A549 treated with CORT108297 at 1 μM for 4 hours (cell line): ENCODE measurements at places on chromosomes 7 and 10. TPM values are rescaled to one million over a fixed set of nuclear protein-coding genes. Genes with fewer than 3 reads are reported as not detected.

Gene CYP2C19
- total RNA-seq: not detected in 5 replicates

Gene DBF4
- total RNA-seq: 27.4 to 36.1 TPM (median 29.2 TPM) in 5 replicates

Gene MAGI2
- 0.27 to 0.46 TPM (median 0.39 TPM) in 5 replicates for total RNA-seq

Gene COBL
- 4.2 to 4.6 TPM (median 4.5 TPM) in 5 replicates for total RNA-seq

Gene CREB5
- total RNA-seq: 2.4 to 6.0 TPM (median 3.8 TPM) in 5 replicates

Gene WIPF3
- total RNA-seq: 0.45 to 0.55 TPM (median 0.52 TPM) in 5 replicates

Gene GCK
- not detected in 5 replicates for total RNA-seq

Gene TACC2
- 81.1 to 93.4 TPM (median 86.7 TPM) in 5 replicates for total RNA-seq

Gene PAPOLB
- not detected in 5 replicates for total RNA-seq

Gene ZNF107
- total RNA-seq: 2.0 to 2.6 TPM (median 2.5 TPM) in 5 replicates

Gene CNNM1
- 17.7 to 23.1 TPM (median 22.1 TPM) in 5 replicates for total RNA-seq

Gene TFPI2
- total RNA-seq: 249 to 287 TPM (median 256 TPM) in 5 replicates

Gene ABCA13
- total RNA-seq: 0.01 to 0.16 TPM (median 0.08 TPM) in 5 replicates

Gene ANKRD7
- total RNA-seq: 0.13 to 0.40 TPM (median 0.37 TPM) in 4 of 5 replicates, not detected in the other

Gene GRB10
- 62.2 to 77.3 TPM (median 70.1 TPM) in 5 replicates for total RNA-seq

Gene ADAMTS14
- 0.05 to 0.10 TPM (median 0.09 TPM) in 5 replicates for total RNA-seq

Gene STN1
- 16.5 to 19.4 TPM (median 19.0 TPM) in 5 replicates for total RNA-seq

Gene CRTAC1
- 1.2 to 1.9 TPM (median 1.4 TPM) in 5 replicates for total RNA-seq

Gene TMEM225B
- total RNA-seq: 0.78 to 1.5 TPM (median 1.3 TPM) in 5 replicates

Gene CCDC201
- total RNA-seq: 0.02 TPM in 1 of 5 replicates, not detected in the others

Gene GET4
- total RNA-seq: 38.1 to 70.1 TPM (median 60.2 TPM) in 5 replicates

Gene WAPL
- 14.3 to 17.8 TPM (median 15.1 TPM) in 5 replicates for total RNA-seq

Gene SMKR1
- total RNA-seq: 11.8 to 13.3 TPM (median 12.4 TPM) in 5 replicates

Gene EEPD1
- total RNA-seq: 48.7 to 53.4 TPM (median 49.1 TPM) in 5 replicates

Gene ABCC2
- total RNA-seq: 150 to 171 TPM (median 160 TPM) in 5 replicates

Gene AP1S1
- 143 to 158 TPM (median 150 TPM) in 5 replicates for total RNA-seq

Gene SYT15
- 2.6 to 3.5 TPM (median 2.9 TPM) in 5 replicates for total RNA-seq

Gene NPC1L1
- 0.01 to 0.08 TPM (median 0.06 TPM) in 5 replicates for total RNA-seq

Gene AGK
- total RNA-seq: 26.2 to 41.1 TPM (median 29.1 TPM) in 5 replicates

Gene DPYSL4
- total RNA-seq: 15.0 to 20.0 TPM (median 18.9 TPM) in 5 replicates

Gene GNAI1
- 32.5 to 39.0 TPM (median 36.2 TPM) in 5 replicates for total RNA-seq

Gene ARHGEF5
- 1.8 to 2.2 TPM (median 2.0 TPM) in 5 replicates for total RNA-seq

Gene JCAD
- 7.8 to 10.1 TPM (median 8.2 TPM) in 5 replicates for total RNA-seq

Gene VGF
- 10.5 to 26.2 TPM (median 16.4 TPM) in 5 replicates for total RNA-seq

Gene GRID2IP
- total RNA-seq: 0.02 TPM in 1 of 5 replicates, not detected in the others

Gene CLCN1
- 0.02 to 0.08 TPM (median 0.07 TPM) in 4 of 5 replicates, not detected in the other for total RNA-seq
